ENCODE measurements at places on chromosomes 6 and 20.

- no peak for DNase-seq
Observed at GRCh38 chr20:36407199-36407733, 101.1 kb downstream of the DLGAP4 start.

DNA sequence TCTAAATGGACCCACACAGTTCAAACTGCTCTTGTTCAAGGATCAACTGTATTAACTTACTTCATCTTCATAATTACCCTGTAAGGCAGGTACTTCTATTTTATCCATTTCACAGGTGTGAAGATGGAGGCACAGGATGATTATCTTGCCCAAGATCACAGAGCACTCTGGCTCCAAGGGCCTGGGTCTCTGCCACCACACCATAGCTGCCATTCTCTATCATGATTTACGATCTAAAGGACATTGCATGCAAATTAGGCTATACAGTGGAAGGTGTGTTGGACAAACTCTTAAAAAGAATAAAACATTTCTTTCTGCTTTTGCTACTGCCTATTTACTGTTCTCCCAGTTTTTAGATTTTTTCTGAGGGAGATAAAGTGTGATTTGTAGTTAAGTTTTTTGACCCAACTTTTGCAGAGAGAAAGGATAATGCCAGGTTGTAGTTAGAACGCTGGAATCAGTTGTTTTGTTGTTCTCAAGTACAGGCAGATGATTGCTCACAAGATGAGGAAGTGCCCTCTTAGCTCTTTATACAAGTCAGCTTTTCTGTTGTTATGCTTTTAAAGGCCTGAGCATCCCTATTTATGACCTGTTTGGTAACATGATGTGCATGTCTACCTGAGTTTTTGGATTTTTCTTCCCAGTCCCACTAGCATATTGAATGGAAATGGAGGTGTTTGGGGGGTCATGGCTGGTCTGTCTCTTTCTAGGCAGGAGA is 247.9 kb downstream of the ZFAND3 start:
- DNase-seq, result peak; percentile 12

DNA sequence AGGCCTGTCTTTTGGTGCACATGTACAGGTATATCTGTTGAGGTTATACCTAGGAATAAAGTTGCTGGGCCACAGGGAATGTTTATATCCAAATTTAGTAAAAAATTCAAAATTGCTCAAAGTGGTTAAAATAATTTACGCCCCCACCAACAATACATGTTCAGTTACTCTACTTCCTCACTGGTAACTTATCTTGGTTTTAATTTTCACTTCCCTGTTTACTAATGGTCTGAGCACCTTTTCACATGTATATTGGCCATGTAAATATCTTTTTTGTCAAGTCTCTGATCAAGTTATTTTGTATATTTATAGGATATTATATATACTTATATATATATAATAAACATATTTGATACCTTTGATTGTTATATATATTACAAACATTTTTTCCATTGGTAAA is 9.7 kb downstream of the PDE7B start:
- no peak for DNase-seq

- DNase-seq, result no peak
Observed at GRCh38 chr6:44064089-44064947, 62.9 kb downstream of the MRPL14 start.

- DNase-seq, result no peak
Observed at GRCh38 chr20:16615199-16615598, 42.0 kb upstream of the KIF16B start.

DNA sequence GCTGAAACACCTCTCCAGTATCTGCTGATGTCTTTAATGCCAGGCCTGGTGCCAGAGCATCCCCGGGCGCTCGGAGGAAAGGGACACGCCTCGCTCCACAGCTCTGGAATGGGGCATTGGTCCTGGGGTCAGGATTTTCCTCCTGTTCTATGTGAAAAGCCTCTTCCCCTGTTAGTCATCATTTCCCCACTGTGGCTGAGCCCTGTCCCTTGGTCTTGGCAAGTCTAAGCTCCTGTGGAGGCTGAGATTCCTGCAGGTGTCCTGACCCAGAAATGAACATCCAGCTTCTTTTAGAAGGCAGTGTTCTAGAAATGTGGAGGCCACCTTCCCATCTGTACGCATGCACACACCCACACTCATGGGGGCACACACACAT is 19.4 kb downstream of the SYNDIG1 start:
- no peak for DNase-seq

- no peak for DNase-seq
Observed at GRCh38 chr6:113169484-113169883, 687.7 kb upstream of the MARCKS start.

GRCh38 chr6:125792680-125793079 is 1.9 kb downstream of the NCOA7 start:
- DNase-seq, result no peak
